Activated T-helper 17 cell treated with anti-CD3 and anti-CD28 coated beads, Interleukin-2, amount 50 U/mL, for 72 hours (primary cell): ENCODE measurements at places on chromosomes 12 and 14. TPM values are rescaled to one million over a fixed set of nuclear protein-coding genes. Genes with fewer than 3 reads are reported as not detected.

The KIF21A gene
- 19.6 TPM for total RNA-seq

The TGFB3 gene
- 2.2 TPM for total RNA-seq

The ESYT1 gene
- 236 TPM for total RNA-seq

The JAG2 gene
- total RNA-seq, result 2.5 TPM

The TBX5 gene
- not detected for total RNA-seq

DNA sequence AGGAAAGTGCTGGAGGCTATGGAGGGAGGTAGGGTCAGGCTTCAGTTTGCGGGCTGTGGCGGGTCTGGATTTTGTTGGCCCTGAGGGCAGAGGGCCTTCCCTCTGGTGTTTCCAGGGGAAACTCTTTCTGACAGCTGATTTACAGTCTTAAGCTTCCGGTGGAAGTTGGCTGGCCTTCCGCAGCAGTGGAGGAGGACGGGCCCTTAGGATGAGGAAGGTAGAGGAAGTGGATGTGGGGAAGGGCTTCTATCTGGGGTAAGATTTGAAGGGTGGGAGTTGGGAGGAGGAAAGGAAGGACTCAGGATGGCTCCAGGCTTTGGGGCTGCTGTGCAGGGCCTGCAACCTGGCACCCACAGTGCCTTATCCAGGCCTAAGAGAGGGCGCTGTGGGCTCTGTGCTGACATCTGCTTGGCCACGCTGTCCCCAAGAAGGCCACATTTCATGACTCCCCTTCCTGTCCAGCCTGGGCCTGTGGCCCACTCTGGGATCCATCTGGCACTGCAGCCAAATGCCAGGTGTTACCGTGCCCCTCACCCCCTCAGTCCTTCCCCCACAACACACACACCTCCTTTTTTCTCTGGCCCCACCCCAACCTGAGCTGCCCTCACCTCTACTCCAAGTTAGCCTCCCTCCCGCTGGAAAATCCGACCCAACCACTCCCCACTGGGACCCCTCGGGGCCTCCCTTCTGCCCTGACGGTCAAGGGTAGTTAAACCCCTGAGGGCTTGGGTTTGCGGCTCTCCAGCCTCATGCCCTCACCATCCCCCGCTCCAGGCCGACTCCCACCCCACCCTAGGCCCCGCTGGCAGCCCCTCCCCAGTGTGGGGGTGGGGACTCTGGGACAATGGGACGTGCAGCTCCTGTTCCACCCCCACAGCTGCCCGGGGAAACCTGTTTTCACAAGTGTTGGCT lies 7.7 kb upstream of the PPP1R13B start:
- no peak for ATAC-seq

GRCh38 chr14:101028971-101029667 lies 125.6 kb upstream of the RTL1 start:
- no peak for ATAC-seq

- no peak for ATAC-seq
Observed at GRCh38 chr12:69471667-69472385, 1.6 kb downstream of the FRS2 start.

GRCh38 chr14:96698960-96699539 lies 98.1 kb upstream of the VRK1 start:
- ATAC-seq, result peak; percentile 85

GRCh38 chr12:6772726-6773589 lies 638 bp downstream of the LAG3 start:
- ATAC-seq, result peak; percentile 20

DNA sequence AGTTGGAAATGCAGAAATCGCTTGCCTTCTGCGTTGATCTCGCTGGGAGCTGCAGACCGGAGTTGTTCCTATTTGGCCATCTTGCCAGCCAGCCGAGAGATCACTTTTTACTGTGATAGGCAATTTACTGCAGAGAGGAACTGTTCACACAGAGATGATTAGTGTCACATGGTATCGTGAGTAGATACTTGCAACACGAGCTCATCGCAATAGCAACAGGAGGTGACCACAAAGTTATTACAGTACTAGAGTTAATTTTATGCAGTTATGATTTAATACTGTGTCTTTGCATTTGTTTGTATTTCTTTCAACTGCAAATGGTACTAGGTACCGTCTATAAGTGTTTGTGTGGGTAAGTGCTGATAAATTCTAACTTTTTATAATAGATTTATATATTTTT lies 27.8 kb downstream of the NOPCHAP1 start:
- no peak for ATAC-seq

GRCh38 chr14:103654619-103655018 lies 25.6 kb downstream of the KLC1 start:
- no peak for ATAC-seq
